Renal cortical epithelial cell (primary cell): ENCODE measurements at places on chromosomes 4 and X. TPM values are rescaled to one million over a fixed set of nuclear protein-coding genes. Genes with fewer than 3 reads are reported as not detected.

CYP4V2 gene
- total RNA-seq: 21.4 and 78.5 TPM in 2 replicates

SUV39H1 gene
- 1.9 and 4.3 TPM in 2 replicates for total RNA-seq

TSPAN5 gene
- 12.2 and 28.4 TPM in 2 replicates for total RNA-seq

NUDT10 gene
- total RNA-seq: 0.20 and 1.2 TPM in 2 replicates

MAGEA12 gene
- total RNA-seq: not detected in 2 replicates

NEIL3 gene
- 0.60 and 5.2 TPM in 2 replicates for total RNA-seq

PDLIM3 gene
- total RNA-seq: 2.0 and 6.1 TPM in 2 replicates

S100P gene
- 0.17 TPM in 1 of 2 replicates, not detected in the other for total RNA-seq

GPR143 gene
- total RNA-seq: 33.0 and 58.2 TPM in 2 replicates

MSX1 gene
- total RNA-seq: 0.15 and 0.69 TPM in 2 replicates

EDNRA gene
- total RNA-seq: 1.3 and 3.3 TPM in 2 replicates

EDA2R gene
- total RNA-seq: 6.3 and 15.2 TPM in 2 replicates

XAGE2 gene
- not detected in 2 replicates for total RNA-seq

FAM9B gene
- total RNA-seq: not detected in 2 replicates

PASD1 gene
- not detected in 2 replicates for total RNA-seq

NXF2B gene
- total RNA-seq: not detected in 2 replicates

MAGEB2 gene
- not detected in 2 replicates for total RNA-seq

NAP1L3 gene
- 1.2 and 3.1 TPM in 2 replicates for total RNA-seq

SPANXN4 gene
- total RNA-seq: not detected in 2 replicates

ADRA2C gene
- total RNA-seq: 0.87 and 1.8 TPM in 2 replicates

RNF128 gene
- total RNA-seq: 33.7 and 58.3 TPM in 2 replicates

CCNB3 gene
- under 0.01 and 0.20 TPM in 2 replicates for total RNA-seq

FMR1NB gene
- total RNA-seq: not detected in 2 replicates

GLOD5 gene
- total RNA-seq: not detected in 2 replicates

PCDH7 gene
- 0.94 and 4.0 TPM in 2 replicates for total RNA-seq
